ENCODE measurements at places on chromosomes 3 and 15. TPM values are rescaled to one million over a fixed set of nuclear protein-coding genes. Genes with fewer than 3 reads are reported as not detected.

CD276 gene
- total RNA-seq = 192 TPM

UACA gene
- 5.2 TPM for total RNA-seq

GRCh38 chr3:157353652-157354051 is 83.0 kb upstream of the PTX3 start:
- no peak for DNase-seq

DNA sequence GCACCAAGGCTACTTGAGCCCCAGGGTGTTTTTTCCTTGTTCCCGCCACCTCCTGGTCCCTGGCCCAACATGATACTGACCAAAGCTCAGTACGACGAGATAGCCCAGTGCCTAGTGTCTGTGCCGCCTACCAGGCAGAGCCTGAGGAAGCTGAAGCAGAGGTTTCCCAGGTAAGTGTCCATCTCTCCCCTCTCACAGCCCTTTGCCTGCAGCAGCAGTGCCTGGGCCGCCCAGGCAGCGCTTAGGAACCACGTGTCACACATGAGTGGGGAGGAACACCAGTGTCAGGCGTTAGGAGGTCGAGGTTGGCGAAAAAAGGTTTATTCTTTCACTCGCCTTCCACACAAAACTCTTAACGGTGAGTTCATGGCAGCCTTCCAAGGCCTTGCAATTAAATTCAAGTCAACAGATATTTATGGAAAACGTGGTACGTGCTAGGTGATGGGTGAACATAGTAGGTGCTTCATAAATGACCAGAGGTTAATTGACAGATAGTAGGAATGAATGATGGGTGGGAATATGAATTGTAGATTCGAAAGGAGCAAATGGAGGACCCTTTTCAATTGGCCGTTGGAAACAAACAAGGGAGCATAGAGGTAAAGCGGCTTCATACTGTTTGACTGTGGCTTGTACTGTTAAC is 486 bp downstream of the CDIN1 start:
- no peak for DNase-seq

FAM107A gene
- not detected for total RNA-seq

Data from glutamatergic neuron (in vitro differentiated cells).